ENCODE measurements at places on chromosomes 7 and 10. TPM values are rescaled to one million over a fixed set of nuclear protein-coding genes. Genes with fewer than 3 reads are reported as not detected.

GRCh38 chr7:86262781-86263180, 380.9 kb upstream of the GRM3 start:
- no peak overlapping the region for H3K4me3 ChIP-seq
- DNase-seq = no peak
- H3K27me3 ChIP-seq = no peaks in the 10 kb centered on the region
- no peak overlapping the region for H3K27ac ChIP-seq
- H3K4me1 ChIP-seq = no peaks in the 10 kb centered on the region

GRCh38 chr10:792792-793100, 103.3 kb upstream of the DIP2C start:
- DNase-seq = no peak
- H3K27ac ChIP-seq = no peak overlapping the region
- no peak overlapping the region for H3K4me3 ChIP-seq
- no peaks in the 10 kb centered on the region for H3K36me3 ChIP-seq
- no peaks in the 10 kb centered on the region for H3K4me1 ChIP-seq
- H3K27me3 ChIP-seq = no peaks in the 10 kb centered on the region

DNA sequence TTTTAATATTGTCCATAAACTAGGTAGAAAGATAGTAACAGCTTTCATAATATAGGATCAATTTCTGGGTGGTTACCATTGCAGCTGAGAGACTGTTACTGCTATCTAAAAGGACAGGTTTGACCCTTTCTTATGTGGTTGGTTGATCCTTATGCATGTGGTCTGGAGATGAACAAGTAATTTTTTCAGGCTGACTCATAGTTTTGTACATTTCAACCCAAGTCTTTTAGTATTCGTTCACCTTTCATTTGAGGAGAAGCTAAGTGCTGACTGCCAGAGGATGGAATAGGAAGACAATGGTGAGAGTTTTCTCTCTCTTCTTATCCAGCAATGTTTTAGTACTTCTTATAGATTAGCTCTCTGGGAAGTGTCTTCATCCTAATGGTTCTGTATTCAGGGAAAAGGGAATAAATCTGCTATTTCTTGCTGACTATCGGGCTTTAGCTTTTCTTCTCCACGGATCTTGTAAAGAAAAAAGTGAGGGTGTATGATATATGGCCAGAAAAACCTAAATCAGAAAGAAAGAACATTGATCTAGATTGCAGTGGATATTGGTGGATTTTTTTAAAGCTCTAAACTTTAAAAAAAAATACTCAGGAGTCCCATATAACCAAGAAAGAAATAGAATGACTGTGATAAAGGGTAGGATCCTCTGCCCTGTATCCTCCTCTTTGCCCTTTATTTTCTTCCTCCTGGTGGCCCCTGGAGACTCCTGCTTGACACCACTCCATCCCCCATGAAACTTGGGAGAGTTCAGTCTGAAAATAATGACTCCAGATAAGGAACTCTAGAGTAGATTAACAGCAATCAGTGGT, 88.0 kb downstream of the CPED1 start:
- H3K4me1 ChIP-seq = peaks cover 8% of the 10 kb centered on the region
- no peaks in the 10 kb centered on the region for H3K36me3 ChIP-seq
- no peak overlapping the region for H3K27ac ChIP-seq
- no peak for DNase-seq

- H3K4me3 ChIP-seq = no peak overlapping the region
- H3K36me3 ChIP-seq = no peaks in the 10 kb centered on the region
- H3K27me3 ChIP-seq = no peaks in the 10 kb centered on the region
- DNase-seq = no peak
These were observed 331.1 kb upstream of the KIAA1217 start for GRCh38 chr10:23877791-23878320.

The C10orf53 gene
- total RNA-seq = not detected

Data from aorta (tissue), 5 donors.